ENCODE measurements at places on chromosomes 2 and 18. TPM values are rescaled to one million over a fixed set of nuclear protein-coding genes. Genes with fewer than 3 reads are reported as not detected.

- no peak for DNase-seq
Measured at GRCh38 chr2:23862716-23863426, 64.1 kb downstream of the ATAD2B start.

- DNase-seq = no peak
Measured at GRCh38 chr2:237695201-237695780, 67.9 kb downstream of the LRRFIP1 start.

DNA sequence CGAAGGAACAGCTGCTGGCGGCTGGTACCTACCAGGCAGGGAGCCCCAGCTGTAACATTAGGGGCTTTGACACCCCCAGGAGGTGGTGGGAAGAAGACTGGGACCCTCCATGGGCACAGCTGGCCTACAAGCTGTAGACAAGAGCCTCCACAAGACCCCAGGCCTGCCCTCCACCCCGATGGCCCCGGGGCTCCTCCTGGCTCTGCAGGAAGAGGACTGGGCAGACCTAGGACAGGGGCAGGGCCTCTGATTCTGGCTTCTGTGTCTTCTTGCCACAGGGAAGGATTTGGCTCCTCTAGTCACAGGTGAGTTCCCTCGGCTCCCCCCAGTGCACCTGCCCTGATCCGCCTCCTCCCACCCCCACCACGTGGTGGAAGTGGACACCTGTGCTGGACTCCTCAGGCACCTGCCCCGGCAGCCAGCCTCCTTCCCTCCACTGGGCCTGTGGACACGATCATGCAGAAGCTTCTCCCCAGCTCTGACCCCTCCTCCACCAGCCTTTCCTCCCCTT is 53.4 kb upstream of the ODC1 start:
- no peak for DNase-seq

DNA sequence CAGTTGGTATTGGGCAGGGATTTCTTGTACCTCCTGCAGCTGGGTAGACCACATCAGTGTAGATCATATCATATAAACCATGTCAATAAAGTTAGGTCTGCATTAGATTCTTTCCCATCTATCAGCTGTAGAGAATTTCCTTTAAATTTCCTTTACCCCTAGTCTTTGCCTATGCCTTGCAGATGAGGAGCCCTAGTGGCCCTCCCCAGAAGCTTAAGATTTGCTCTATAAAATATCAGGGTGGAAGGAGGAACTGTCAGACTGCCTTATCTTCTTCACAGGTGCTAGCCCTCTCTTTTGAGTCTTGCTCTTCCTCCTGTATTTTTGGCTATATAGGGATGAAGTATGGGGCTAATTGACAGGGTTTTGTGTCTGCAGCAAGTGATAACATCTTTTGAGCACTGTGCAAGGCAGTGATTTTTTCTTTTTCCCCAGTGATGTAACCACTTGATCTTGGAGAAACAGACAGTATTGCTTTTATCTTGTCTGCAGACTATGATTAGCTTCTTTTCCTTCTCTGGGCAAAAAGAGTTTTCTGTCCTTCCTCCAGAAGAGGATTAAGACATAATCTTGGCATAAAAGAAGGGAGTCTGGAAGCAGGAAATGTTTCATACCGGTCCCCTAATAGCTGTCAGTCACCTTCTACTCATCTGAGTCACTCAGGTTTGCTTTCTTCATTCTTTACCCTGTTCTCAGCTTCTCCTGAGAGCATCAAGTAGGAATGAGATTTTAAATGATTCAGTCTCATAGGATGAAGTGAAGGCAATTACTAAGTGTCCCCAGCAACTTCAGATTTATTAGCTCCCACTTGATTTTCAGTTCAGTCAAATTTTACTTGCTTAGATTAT is 286.4 kb downstream of the CDH19 start:
- DNase-seq = no peak

GRCh38 chr2:216873573-216873972 is 13.7 kb upstream of the TNP1 start:
- no peak for DNase-seq

DNA sequence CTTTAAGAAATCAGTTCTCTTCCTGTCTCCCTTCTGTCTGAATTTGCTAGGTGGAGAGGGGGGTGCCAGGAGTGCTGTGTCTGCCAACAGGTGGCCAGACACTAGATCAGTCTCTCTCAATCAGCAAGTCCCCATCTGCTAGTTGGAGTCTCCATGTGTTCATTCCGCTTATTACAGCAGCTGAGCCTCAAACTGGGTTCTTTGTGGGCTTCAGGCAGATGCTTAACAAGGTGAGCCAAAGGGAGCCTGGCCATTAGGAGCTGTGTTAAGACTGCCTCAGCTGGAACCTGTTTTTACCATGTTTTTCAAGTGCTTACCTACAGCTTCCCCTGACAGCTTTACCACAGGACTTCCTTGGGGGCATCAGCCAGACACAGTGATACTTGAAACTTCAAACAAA is 401.9 kb downstream of the LRP1B start:
- DNase-seq = no peak

- no peak for DNase-seq
Measured at GRCh38 chr18:13221869-13222855, 3.6 kb downstream of the LDLRAD4 start.

The IL1RL1 gene
- total RNA-seq = 1.6 TPM

DNA sequence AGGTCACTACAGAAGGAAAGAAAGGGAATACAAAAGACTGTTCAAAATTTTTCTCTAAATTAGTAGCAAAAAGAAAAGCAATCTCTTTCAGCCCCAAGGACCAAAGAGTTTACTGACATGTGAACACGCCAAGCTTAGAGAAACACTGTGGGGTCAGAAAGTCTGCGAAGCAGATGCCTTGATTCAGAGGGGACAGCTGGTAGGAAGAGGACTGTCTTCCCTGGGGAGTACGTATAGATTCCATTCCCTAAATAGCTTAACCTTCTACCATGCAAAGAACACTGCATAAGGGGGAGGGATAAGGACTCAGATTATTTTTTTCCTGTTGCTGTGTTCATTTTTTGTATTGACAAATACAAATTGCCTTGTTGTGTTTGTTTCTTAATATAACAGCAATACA is 96.1 kb downstream of the IRS1 start:
- no peak for DNase-seq

DNA sequence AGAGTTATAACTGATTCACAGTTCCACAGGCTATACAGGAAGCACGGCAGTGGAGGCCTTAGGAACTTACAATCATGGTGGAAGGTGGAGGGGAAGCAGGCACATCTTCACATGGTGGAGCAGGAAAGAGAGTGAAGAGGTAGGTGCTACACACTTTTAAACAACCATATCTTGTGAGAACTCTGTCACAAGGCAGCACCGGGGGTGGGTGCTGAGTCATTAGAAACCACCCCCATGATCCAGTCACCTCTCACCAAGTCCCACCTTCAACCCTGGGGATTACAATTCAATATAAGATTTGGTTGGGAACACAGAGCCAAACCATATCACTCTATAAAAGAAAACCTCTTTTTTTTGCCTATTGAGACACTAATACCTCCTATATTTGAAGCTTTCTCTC is 1108.5 kb upstream of the CDH2 start:
- DNase-seq = no peak

The HOXD12 gene
- total RNA-seq = not detected

The HNRNPA3 gene
- total RNA-seq = 23.7 TPM

The ERLEC1 gene
- 31.2 TPM for total RNA-seq

DNA sequence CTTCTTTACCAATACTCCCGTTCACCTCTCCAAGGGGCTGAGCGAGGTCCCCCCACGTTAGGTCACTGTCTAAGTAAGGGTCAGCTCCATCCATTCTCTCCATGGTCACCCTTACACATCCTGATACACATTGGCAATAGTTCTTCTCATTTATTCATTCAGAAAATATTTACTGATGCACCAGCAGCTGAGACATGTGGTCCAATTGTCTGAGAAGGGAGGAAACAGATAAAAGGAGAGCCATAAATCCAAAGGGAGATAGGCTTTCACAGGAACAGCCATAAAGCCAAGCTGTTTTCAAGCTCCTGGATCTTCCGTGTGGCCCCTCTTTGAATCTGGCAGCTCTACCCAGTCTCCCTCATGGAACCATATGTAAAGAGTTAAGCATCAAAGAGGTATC is 121.2 kb downstream of the TXNL1 start:
- DNase-seq = no peak

GRCh38 chr2:85259101-85259590 is 68.6 kb downstream of the TGOLN2 start:
- DNase-seq = no peak

DNA sequence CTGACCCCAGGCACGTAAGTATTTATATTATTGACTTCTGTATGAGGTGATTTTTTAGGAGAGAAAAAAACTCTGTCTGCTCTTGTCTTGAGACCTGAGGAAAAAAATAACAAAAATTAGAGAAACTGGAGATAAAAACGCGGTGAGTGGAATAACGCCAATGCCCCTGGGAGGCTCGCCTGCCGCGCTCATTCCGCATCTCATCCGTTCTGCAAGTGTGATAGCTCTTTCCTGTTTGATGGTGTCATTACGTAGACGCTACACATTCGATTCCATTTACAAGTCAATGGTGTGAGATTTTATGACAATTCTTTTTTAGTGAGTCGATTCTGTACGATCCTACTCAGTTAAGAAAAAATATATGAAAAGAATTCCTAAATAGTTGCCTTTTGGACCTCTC is 194.3 kb upstream of the SMIM21 start:
- DNase-seq = no peak

The ITPRIPL1 gene
- total RNA-seq = 17.2 TPM

The C2orf72 gene
- not detected for total RNA-seq

DNA sequence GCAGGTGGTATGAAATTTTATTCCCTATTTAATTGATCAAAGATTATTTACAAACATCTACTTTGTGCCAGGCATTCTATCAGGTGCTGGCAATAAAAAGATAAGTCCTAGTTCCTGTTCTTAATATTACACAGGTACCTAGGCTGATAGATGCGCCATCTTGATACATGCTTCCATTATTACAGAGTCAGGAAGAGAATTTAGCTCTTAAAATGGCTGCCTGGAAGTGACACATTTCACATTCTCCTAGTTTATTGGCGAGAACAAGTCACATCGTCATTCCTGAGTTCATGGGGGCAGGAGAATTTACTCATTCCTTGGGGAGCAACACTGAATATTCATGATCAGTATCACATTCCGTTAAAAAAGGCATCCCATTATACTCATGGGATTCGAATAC is 1.1 kb upstream of the DARS1 start:
- no peak for DNase-seq

The SELENOI gene
- total RNA-seq = 24.5 TPM

GRCh38 chr2:11743846-11744553 is 2.4 kb upstream of the LPIN1 start:
- peak; percentile 89 for DNase-seq

The ANKRD53 gene
- 1.9 TPM for total RNA-seq

The GKN2 gene
- total RNA-seq = not detected

GRCh38 chr2:197993830-197994229 is 189.4 kb downstream of the PLCL1 start:
- DNase-seq = no peak

The MZT2B gene
- 247 TPM for total RNA-seq

The TMEM178A gene
- 0.81 TPM for total RNA-seq

- no peak for DNase-seq
Measured at GRCh38 chr2:163888591-163888990, 152.8 kb upstream of the FIGN start.

- DNase-seq = no peak
Measured at GRCh38 chr2:186780701-186781316, 68.2 kb downstream of the ZSWIM2 start.

GRCh38 chr18:28411806-28412205 is 234.9 kb upstream of the CDH2 start:
- DNase-seq = no peak

- no peak for DNase-seq
Measured at GRCh38 chr2:74052732-74053710, 68.3 kb downstream of the TET3 start.

The CSRNP3 gene
- under 0.01 TPM for total RNA-seq

- no peak for DNase-seq
Measured at GRCh38 chr2:190412966-190413365, 4.8 kb downstream of the MFSD6 start.

DNA sequence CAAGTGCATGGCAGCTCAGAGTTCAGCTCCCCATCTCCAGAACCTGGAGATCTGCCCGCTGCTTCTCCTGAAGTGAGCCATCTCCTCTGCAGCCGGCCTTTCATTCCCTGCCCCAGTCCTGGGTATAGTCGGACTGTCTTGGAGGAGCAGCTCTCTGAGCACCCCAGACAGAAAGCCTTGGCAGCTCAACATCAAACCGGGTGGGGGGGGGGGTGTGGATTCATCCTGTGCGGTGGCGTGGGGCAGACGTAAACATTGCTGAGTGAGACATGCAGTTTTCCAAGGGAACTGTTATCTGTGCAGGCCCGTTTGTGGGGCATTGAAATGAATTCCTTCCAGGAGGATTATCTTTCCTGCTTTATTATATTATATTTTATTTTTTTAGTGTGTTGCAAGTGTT is 125.9 kb upstream of the MYCN start:
- no peak for DNase-seq

DNA sequence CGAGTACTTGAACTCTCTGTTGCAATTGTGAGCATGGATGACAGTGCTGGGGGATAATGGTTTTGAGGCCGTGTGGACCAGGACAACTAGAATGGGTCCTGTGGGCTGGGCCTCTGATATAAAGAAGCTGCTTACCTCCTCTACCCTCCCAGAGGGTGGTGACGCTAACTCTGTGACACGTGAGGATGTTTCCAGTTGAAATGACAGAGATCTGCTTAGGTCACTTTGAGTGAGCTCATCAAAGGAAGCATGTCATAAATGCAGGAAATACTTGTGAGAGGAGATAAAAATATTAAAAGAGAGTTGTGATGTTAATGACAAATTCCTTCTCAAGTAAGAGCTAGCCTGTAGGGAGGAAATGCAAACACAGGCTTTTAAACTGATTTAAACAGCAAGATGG is 16.4 kb downstream of the RMC1 start:
- DNase-seq = peak; percentile 24

The CHRNG gene
- total RNA-seq = not detected

GRCh38 chr2:173708806-173709205 is 256.4 kb downstream of the SP3 start:
- DNase-seq = no peak

DNA sequence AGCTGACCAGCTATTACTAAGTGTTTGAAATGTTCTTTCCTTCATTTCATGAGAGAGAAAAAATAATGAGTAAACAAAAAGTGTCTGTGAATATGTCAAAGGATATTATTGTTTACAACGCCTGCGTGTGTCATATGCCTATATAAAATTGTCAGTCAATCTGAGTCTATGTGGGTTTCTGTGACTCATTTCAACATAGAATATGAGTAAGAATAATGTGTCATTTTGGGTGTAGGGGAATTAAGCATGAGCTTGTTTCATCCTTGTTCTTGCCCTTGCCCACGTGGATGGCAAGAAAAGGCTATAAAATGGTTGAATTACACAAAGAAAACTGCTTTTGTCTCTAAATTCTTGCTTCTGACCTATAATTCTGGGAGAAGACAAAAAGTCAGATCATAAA is 466.0 kb downstream of the PTH2R start:
- DNase-seq = no peak

The CYP1B1 gene
- total RNA-seq = 2.7 TPM

The DHRS9 gene
- 1.9 TPM for total RNA-seq

DNA sequence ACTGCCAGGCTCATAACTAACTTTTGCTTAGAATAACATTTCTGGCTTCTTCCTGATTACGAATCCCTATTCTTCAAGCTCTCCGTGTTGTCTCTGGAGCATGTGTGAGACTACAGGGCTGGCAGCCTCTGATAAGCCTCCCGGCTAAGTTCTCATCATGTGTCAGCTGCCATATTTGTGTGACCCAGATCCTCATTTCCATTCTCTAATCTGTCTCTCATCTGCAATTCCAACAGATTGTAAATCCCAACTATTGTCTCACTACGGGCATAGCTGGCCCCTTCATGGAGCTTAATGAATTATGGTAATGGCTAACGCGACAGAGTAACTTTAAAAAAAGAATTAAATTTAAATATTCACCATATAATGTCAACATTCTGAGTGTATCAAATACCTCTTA is 165.4 kb downstream of the CMPK2 start:
- no peak for DNase-seq
